ENCODE measurements at places on chromosomes 2 and 18.

- DNase-seq, result no peak
Observed at GRCh38 chr2:215271446-215271845, 40.4 kb upstream of the ATIC start.

- no peak for DNase-seq
Observed at GRCh38 chr2:160584972-160585494, 91.4 kb upstream of the RBMS1 start.

DNA sequence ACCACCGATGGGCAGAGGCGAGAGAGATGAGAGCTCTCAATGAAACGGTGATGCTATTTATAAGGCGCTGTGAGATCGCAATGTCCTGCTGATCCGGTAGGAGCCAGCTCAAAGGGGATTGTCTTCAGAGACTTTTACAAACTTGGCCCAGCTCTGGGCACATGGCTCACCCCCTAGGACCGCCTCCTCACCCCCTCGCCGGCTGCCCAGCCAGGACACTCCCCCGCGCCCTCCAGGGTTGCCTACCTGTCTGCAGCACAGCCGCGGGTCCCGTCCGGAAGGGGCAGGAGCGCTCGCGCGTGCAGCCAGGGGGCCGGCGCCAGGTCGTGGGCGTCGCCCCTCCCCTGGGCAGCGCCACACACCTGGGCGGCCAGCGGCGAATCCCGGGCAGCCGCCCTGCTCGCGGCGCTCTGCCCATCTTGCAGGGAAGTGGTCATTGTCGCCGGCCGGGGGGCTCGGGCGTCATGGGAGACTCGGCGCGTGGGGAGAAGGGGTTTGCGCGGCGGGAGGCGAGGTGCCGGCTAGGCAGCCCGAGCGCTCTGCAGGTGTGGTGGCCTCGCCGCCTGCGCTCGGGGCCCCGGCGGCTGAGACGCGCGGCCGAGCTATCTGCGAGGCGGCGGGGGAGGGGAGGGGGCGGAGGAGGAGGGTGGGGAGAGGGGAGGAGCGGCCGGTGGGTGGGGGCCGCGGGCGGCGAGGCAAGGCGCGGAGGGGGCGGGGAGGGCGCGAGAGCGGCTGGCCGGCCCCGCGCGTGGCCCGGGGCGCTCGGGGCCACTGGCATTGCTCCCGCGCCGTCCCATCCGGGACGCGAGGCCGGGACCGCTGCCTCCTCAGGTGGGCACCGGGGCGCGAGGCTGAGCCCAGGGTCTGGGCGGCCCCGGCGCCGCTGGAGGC lies at the start of gene GRB14:
Gene GRB14 (minus strand): TSS at position 610 of the 891 bp plus-strand sequence. CDS start 173 bp downstream, at position 437.
- no peak for DNase-seq

DNA sequence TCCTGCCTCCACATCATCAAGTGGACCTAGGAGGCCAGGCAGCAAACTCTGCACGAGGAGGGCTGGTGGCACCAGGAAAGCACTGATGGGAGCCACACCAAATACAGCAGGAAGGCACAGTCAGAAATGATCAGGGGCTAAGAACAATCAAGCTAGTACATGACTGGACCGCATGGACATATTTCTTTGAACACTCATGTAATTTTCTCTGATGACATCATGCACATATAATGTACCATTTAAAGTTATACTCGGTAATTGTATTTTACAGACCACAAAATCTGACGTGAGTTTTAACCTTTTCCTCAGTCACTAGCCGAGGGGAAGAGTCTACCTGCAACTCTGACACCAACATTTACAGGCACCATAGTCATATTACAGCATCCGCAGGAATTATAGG lies 76.7 kb downstream of the XDH start:
- DNase-seq, result no peak

DNA sequence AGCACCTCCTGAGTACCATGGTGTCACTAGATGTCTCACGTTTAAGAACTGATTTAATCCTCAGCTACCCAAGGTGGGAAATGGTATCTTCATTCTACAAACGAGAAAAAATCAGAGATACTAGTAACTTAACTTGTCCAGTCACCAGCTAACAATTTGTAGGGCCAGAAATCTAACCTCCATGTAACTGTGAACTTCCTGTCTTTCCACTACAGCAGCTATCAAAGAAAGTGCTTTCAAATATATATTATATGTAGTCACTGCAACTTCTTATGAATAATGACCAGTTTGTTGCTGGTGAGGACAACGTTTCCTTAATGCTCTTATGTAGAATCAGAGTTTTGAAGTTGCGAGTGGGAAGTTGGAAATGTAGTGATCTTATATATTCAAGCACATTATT lies 1.9 kb downstream of the REV1 start:
- no peak for DNase-seq

- no peak for DNase-seq
Observed at GRCh38 chr2:86786001-86786536, 4.6 kb downstream of the CD8A start.

DNA sequence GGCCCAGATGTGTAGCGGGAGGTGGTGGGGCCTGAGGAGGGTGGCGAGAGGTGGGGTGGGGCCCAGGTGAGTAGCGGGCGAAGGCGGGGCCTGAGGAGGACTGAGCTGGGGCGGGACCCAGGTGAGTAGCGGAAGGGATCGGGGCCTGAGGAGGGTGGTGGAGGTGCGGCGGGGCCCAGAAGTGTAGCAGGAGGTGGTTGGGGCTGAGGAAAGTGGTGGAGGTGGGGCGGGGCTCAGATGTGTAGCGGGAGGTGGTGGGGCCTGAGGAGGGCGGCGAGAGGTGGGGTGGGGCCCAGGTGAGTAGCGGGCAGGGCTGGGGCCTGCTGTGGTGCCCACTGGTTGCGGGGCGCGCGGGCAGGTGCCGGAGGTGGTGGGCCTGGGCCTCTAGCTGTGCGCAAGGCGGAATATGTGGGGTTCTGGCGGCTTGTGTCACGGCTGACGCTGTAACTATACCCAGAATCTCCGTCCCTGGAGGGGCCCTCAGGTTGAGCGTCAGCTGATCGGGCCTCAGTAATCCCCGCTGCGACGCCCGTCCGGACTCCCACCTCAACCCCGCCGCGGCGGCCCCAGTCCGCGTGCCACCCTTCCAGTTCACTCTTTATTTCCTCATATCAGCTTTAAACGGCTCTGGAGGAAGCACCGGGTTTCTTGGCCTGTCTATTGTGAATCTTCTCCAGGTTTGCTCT lies 866 bp upstream of the SF3B6 start:
- DNase-seq, result no peak
